NCI-H524 (cell line): ENCODE measurements at places on chromosomes 1 and 21.

DNA sequence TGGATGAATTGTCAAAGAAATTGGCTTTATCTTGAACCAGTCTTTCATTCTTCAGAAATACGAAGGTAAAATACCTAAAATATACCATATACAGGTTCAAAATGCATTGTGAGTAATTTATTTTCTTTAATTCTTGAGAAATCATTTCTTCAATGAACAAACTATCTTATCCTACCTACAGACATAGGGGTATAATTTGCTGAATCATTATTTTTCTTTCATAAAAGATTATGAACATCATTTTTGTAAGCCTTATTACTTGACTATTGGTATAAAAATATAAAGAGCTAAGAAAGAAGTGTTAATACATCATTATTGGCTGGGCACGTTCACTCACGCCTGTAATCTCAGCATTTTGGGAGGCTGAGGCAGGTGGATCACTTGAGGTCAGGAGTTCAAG lies 167.7 kb downstream of the DNAH14 start:
- no peak for DNase-seq

DNA sequence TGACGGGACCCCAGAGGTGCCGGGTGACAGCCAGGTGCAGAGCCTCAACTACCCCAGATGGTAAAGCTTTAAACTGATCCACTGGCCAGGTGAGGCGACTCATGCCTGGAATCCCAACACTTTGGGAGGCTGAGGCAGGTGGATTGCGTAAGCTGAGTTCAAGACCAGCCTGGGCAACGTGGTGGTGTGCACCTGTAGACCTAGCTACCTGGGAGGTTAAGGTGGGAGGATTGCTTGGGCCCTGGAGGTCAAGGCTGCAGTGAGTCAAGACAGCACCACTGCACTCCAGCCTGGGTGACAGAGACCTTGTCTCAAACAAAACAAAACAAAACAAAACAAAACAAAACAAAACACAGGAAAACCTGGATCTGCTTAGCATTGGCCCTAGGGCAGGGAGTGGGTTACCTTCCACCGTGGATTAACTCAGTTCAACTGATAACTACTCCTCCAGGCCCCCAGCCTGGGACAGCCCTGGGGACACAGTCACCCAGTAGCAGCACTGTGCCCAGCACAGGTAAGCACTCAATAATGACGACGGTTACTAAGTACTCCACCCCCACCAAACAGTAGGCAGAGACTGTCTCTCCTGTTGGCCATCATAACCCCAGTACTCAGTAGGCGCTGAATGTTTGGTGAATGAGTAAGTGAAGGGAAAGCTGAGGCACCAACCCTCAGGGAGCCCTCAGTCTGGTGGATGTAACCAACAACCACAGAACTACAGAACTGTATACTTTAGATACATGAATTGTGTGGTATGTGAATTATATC lies 21.6 kb downstream of the SLC66A1 start:
- no peak for DNase-seq

GRCh38 chr1:110411173-110411735 lies 3.8 kb upstream of the LAMTOR5 start:
- no peak for DNase-seq

DNA sequence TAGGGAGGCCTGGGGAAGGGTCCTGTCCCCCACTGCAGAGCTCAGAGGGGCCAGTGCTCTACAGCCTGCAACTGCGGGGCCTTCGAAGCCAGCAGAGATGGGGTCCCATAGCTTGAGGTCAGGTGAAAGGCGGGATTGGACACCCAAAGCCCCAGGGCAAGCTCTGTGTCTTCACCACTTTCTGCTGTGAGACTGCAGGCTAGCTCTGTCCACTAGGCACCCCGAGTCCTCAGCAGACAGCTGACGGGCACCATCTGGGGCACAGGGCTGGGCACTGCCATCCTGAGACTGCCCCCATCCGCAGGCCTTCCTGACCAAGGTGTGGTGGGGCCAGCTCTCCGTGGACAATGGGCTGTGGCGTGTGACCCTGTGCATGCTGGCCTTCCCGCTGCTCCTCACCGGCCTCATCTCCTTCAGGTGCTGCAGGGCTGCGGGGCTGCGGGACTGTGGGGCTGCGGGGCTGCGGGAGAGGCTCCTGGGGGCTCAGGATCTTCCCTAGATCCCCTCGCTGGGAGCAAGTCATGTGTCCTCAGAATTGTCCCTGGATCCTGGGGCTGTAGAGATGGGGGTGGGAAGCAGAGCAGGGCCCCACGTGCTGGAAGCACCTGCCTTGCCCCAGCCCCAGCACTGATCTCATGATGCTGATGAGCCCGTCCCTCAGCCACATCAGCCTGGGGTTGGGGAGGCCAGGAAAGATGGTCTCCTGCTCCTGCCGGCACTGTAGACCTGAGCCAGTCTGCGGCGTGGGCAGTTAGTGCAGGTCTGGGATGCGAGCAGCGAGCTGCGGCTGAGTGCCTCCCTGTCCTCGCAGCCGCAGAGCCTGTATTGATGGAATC lies 46.8 kb downstream of the TRPM2 start:
- DNase-seq: no peak

GRCh38 chr21:39060485-39061083 lies 122.7 kb downstream of the PSMG1 start:
- peak; percentile 23 for DNase-seq

- DNase-seq: peak; percentile 92
These were observed 14.3 kb downstream of the PLEKHA6 start for GRCh38 chr1:204345438-204345841.

DNA sequence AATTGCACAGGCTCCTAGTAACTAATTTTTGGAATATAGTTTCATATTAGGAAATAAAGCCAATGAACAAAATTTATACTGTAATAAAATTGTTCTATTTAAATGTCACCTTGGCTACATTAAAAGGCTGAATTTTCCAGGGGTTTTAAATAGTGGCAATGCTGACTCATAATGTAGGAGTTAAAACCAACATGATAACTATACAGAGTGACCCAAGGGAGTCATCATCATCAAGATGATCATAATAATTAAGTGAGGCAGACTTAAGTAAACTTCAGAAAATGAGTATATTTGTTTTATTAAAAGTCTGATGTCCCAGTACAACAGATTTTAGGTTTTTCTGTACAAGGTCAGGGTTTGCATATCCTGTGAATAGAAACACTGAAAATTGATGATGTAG lies 183.4 kb downstream of the PLPPR4 start:
- DNase-seq: no peak

DNA sequence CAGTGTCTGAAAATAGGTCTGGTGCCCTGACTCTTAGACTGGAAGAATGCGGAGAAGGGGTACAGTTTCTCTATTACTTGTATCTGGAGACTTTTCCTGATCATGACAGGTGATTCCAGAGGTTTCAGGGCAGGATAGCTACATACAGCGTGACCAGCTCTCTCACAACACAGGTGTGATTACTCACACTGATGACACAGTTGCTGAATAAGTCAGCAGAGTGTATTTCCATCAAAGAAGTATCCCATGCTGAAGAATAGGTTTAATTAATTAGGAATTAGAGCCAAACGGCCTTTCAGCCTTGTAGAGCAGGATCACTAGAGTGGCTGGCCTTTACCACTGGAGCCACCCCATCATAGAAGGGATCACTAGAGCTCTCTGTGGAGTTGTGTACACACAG lies 298.6 kb downstream of the LMX1A start:
- no peak for DNase-seq

- no peak for DNase-seq
These were observed 4.6 kb upstream of the SRSF4 start for GRCh38 chr1:29186252-29186651.

GRCh38 chr1:221781102-221781755 lies 39.3 kb upstream of the DUSP10 start:
- no peak for DNase-seq

- no peak for DNase-seq
These were observed 9.4 kb downstream of the PEA15 start for GRCh38 chr1:160214481-160215140.

- no peak for DNase-seq
These were observed 179.6 kb downstream of the TGFBR3 start for GRCh38 chr1:91706140-91706957.

DNA sequence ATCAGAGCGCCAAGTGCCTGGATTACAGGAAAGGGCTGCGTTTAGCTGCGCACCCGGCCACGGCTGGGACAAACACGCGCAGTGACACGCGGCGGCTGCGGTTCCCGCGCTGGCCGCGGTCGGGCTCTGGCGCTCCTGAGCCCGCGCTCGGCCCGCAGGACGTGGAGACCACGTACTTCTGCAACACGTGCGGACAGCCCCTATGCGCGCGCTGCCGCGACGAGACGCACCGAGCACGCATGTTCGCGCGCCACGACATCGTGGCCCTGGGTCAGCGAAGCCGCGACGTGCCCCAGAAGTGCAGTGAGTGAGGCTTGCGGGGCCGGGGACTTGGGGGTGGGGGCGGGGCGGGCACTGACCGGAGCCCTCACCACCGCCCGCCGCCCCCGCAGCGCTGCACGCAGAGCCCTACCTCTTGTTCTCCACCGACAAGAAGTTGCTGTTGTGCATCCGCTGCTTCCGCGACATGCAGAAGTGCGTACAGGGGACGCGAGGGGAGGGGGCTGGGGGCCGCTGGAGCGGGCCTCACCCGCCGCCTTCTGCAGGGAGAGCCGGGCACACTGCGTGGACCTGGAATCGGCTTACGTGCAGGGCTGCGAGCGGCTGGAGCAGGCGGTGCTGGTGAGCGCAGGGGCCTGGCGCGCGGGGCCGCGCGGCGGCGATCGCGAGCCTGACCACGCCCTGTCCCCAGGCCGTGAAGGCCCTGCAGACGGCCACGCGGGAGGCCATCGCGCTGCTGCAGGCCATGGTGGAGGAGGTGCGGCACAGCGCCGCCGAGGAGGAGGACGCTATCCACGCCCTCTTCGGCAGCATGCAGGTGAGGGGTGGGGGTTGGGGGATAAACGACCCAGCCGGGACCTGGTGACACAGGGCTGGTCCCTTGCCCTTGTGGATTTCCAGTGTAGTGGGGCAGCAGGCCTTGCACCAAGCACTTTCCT lies 3.1 kb downstream of the RNF207 start:
- DNase-seq: no peak

DNA sequence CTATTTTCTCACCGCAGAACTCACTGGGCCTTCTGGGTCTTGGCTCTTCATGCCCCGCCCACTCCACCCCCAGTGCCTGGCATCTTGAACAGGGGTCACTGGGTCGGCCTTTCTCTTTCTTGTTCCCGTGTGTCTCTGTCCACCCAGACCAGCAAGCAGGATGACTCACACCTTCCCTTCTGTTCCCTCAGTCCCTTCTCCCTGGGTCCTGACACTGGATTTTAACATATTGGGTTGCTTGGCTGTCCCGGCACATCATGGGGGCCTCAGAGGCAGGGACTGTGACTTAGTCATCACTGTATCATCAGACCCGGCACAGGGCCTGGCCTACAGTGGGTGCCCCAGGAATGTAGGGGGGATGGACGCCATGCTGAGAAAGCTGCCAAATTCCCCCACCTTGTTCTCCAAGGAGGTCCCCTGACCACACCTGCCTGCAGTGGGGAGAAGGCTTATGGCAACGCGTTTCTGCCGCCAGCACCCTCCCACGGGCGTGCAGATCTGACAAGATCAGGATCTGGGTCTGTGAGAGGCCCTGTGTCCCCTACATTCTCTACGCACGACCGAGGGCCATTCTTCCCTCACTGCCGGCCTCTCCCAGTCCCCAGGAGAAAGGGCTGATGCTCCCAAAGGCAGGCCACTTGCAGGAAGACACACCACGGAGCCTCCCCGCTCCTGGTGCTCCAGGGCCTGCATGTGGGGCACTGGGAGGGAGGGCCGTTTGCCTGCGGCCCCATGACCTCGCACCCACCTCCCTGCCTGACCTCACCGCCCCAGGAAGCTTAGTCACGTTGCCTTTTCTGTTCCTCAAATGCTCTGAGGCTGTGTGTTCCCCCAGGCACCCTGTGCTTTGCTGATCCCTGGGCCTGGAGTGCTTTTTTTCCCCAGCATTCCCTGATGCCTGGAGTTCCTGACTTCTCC lies 157.2 kb upstream of the TMEM51 start:
- no peak for DNase-seq

DNA sequence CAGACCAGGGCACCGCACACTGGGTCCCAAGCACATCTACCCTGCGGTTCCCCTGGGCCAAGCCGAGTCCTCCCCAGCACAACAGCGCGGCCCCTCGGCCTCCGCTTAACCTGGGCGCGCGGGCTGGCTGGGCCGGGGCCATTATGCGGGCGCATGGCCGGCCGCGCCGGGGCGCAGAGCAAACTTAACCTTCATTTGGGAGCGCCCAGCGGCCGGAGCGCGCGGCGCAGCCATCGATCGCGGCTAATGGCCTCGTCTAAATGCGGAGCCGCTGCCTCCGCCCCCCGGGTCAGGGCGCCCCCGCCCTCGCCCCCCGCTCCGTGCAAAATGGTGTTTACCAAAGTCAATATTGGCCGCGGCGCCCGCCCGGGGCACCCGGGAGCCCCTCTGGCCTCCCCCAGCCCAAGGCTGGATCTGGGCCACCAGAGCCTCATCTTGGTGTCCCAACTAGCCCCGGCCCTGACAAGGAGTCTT lies 272.1 kb downstream of the TRABD2B start:
- no peak for DNase-seq

- DNase-seq: no peak
These were observed 525.3 kb downstream of the KIF26B start for GRCh38 chr1:245679821-245680780.

- no peak for DNase-seq
These were observed 126.7 kb downstream of the FOXD2 start for GRCh38 chr1:47564570-47564969.

DNA sequence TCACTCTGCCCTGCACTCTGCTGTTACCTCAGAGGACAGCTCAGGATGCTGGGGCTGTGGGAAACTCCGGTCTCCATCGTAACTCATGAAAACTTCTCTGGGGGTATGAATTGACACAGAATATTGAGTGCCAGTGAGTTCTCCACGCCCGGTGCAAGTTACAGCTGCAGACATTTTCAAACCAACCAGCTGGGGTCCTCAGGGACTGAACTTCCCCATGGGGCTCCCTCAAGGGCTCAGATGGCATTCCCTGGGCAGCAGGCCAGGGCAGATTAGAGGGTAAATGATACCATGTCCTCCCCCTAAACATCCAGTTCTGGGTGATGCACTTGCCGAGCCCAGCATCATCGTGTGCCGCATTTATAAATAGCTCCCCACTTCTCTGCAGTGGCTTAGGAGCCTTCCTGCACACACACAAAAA lies 27.8 kb upstream of the CCSAP start:
- peak; percentile 92 for DNase-seq

- no peak for DNase-seq
These were observed 72.8 kb downstream of the SIPA1L2 start for GRCh38 chr1:232557096-232557495.

GRCh38 chr1:114369930-114370329 lies 141.1 kb downstream of the TRIM33 start:
- DNase-seq: no peak

- no peak for DNase-seq
These were observed 106.6 kb downstream of the BCAR3 start for GRCh38 chr1:93574991-93575390.

DNA sequence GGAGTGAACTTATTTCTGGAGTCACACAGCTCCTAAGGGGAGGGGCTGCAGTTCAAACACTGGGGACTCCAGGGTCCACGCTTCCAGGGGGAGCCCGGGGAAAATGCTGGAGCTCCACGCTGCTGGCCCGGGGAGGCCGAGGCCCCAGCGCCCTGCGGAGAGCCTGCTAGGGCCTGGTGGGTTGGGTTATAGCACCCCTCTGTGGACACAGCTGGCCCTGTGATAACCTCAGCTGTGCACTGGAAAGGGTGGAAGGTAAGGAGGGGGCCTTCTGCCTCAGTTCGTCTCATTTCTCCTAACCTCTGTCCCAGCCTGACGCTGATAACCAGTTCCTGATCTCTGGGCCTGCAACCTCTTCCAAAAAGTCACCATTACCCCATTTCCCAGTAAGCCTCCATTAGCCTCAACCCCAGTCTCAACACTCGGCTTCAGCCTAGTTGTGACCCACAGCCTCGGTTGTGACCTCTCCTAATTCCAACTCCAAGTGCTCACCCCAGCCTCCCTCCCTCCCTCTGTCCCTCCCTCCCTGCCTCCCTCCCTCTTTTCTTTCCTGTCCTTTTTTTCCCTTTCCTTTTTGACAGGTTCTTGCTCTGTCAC lies 7.1 kb downstream of the NBL1 start:
- DNase-seq: peak; percentile 28
